ENCODE measurements at places on chromosomes 1 and 21. TPM values are rescaled to one million over a fixed set of nuclear protein-coding genes. Genes with fewer than 3 reads are reported as not detected.

Gene PHC2
- total RNA-seq, result 221 TPM

Gene FLG2
- not detected for total RNA-seq

Gene BRINP3
- total RNA-seq, result 34.1 TPM

Gene ALG14
- total RNA-seq, result 0.83 TPM

Gene SELL
- 1.0 TPM for total RNA-seq

Gene CDK18
- 10.7 TPM for total RNA-seq

Gene KIF26B
- 0.83 TPM for total RNA-seq

Gene AHDC1
- total RNA-seq, result 54.3 TPM

Gene ADAMTSL4
- total RNA-seq, result 55.5 TPM

Gene TNNT2
- total RNA-seq, result not detected

Gene ARMH1
- 0.26 TPM for total RNA-seq

GRCh38 chr1:101205457-101205856 lies 31.4 kb upstream of the S1PR1 start:
- no peak for DNase-seq

DNA sequence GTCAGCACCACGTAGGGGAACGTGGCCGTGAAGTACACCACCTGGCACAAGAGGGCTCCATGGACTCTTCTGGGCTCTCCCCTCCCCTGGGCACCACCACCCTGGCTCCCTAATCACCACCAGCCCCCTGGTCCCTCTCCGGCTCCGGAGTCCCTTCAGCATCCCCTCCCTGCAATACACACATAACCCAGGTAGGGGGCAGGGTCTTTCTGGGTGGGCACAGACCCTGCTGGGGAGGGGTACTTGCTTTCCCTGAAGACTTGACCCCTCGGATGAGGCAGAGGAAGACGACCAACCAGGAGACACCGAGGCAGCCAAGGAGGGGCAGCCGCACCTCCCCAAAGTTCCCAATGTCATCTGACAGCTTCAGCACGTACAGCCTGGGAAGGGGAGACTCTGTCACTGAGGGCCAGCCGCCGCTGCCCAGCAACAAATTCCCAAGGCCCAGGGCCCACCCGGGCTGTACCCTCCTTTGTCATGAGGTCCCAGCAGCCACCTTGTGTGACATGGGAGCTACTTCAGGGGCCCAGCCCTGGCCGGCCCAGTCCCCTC lies 11.3 kb downstream of the CCDC24 start:
- DNase-seq, result no peak

- no peak for DNase-seq
Measured at GRCh38 chr1:230242326-230242725, 175.3 kb downstream of the GALNT2 start.

DNA sequence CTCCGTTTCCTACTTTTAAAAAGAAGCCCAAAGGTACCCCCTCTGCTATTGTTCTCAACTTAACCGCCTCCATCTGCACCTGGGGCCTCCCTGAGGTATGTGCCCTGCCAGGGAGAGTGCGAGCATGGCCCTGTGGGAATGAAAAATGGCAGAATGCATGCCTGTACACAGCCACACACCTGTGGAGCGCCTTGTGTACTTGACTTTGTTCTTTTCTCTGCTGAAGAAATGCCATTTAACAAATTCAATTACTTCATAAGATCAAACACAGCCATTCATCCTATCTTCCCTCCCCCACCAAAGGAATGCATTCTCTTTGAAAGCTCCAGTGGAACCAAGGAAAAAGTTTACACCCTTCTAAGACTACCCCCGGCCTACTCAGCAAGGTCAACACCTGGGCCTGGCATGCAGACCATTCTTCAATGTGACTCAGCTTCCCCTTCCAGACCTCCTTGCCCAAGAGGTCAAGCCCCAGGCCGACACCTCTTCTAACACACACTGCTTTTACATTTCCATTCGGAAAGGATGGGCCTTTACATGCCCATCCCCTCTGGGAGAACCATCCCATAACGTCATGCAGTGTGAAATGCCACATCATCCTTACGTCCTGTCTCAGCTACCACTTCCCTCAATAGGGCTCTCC lies 123.7 kb downstream of the SMYD2 start:
- no peak for DNase-seq

DNA sequence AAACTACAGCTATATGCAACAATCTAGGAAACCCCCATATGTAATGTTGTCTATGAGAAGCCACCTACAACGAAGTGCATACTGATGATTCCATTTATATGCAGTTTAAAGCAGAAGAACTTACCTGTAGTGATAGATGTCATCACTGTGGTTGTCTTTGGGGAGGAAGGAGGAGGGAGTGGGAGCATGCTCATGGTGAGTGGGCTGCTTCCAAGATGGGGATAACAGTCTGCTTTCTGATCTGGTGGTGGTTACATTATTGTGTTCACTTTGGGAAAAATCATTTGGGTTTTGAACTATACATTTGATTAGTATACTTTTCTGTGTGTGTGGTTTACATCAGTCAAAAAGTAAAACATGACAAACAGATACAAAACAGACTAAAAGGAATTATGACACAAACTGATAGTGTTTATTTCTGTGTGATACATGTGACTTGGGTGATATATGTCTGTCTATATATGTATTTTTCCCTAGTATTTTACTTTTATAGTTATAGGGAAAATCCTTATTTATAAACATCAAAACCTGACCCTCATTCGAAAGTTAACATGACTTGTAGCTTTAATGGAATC lies 184.7 kb downstream of the VPS13D start:
- no peak for DNase-seq

- no peak for DNase-seq
Measured at GRCh38 chr1:15425958-15426357, 12.3 kb upstream of the CTRC start.

- DNase-seq, result no peak
Measured at GRCh38 chr21:42118901-42119300, 47.8 kb downstream of the UMODL1 start.

GRCh38 chr1:79777481-79778219 lies 771.1 kb upstream of the ADGRL4 start:
- no peak for DNase-seq

- DNase-seq, result no peak
Measured at GRCh38 chr21:17901458-17902079, 82.4 kb upstream of the C21orf91 start.

GRCh38 chr1:19462781-19463503 lies 22.4 kb downstream of the CAPZB start:
- DNase-seq, result no peak

DNA sequence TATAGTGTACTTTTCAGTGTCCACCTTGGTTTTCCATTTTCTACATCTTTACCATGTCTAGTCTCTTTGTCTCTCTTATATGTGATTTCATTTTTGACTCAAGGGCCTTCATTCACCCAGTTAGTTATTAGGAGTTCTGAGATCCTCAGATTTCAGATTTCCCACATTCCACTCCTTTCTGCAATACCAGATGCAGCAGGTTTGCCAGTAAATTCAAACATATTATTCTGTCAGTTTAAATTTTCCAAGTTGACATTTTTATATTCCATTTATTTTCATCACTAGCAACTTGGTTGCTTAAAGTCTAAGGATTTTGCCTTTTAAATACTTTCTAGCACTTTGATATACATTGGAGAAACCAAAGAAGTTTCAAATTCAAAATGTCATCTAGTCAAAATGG lies 42.4 kb downstream of the ABL2 start:
- no peak for DNase-seq

- DNase-seq, result peak; percentile 78
Measured at GRCh38 chr1:29639156-29639736, 402.9 kb downstream of the PTPRU start.

DNA sequence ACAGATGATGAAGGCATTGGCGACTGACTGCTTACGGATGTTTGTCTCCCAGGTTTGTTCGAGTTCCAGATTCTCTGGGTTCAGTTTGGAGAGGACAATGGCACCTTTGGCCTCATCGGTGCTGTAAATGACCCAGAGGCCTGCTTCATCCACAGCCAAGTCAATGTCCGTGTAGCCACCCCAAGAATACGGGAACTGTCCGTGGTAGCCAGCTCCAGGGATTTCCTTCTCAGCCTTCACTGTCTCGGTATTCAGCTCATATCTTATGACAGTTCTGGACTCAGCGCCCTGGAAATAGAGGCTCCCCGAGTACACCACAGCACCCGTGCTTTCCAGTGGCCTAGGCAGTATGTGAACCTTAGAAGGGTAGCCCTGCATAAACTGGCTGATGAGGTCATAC lies 14.1 kb downstream of the MYOCOS start:
- DNase-seq, result no peak

GRCh38 chr21:41976611-41977010 lies 22.8 kb upstream of the C2CD2 start:
- DNase-seq, result peak; percentile 74

GRCh38 chr1:173476197-173476664 lies 904 bp upstream of the PRDX6 start:
- no peak for DNase-seq

DNA sequence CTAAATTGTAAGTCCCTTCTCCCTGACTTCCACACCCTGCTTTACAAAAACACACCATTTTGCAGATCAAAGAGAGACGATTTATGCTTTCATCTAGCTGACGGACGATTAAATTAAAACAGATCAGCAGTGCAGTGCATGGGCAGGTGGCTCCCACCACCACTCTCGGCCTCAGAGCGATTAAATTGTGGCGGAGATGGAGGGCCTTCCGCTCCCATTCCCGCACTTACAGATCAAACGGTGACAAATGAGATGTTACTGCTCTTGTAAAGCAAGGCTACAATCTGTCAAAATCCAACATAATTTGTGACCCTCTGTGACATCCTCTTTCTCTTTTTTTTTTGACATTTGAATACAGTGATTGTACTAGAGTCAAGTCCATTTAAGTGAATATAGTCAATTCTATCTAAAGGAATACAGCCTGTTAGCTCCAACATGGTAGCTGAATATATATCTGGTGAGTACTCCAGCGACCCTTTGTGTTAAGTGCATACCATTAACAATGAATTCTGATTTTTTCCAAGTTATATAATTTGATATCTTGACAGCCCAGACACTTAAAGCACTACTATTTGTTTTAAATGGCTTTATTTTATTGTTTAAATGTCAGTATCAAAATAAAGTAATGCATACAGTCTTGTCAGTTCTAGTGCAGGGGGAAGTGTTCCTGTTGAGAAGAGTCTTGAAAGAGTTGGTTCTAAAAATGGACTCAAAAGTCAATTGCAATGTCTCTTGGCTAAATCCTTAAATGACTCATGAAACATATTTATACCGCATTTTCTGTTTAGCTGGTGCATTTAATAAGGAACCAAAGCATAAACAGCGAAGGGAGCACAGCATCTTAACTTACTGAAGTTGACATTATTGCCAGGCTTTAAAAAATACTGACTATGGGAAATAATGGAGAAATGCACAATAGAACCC lies 109.0 kb downstream of the ESRRG start:
- DNase-seq, result no peak

- DNase-seq, result peak; percentile 3
Measured at GRCh38 chr1:51264451-51264850, 28.4 kb downstream of the RNF11 start.

GRCh38 chr1:178940068-178940765 lies 69.3 kb upstream of the ANGPTL1 start:
- DNase-seq, result peak; percentile 55

DNA sequence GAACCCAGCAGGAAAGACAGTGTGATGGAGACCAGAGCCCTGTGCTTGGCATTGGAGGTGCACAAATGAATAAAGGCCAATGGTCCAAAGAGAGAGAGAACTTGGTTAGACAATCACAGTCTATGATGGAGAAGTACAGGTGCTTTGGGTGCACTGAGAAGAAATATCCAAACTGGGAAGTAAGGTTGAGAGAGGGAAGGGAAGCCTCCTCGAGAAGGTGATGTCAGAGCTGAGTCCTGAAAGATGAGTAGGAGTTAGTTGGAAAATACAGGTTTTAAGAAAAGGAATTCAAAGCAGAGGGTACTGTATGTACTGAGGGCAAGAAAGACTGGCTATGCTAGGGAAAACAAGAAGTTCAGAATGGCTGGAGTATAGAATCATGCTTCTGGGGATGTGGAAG lies 94.1 kb upstream of the CD53 start:
- DNase-seq, result no peak

DNA sequence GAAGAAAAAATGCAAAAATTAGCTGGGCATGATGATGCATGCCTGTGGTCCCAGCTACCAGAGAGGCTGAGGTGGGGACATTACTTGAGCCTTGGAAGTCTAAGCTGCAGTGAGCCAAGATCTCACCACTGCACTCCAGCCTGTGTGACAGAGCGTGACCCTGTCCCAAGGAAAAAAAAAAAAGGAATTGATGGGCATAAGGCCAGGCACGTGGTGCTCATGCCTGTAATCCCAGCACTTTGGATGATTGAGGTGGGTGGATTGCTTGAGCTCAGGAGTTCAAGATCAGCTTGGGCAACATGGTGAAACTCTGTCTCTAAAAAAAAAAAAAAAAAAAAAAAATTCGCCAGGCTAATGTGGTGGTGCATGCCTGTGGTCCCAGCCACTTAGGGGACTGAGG lies 55.8 kb upstream of the ATP2B4 start:
- no peak for DNase-seq

DNA sequence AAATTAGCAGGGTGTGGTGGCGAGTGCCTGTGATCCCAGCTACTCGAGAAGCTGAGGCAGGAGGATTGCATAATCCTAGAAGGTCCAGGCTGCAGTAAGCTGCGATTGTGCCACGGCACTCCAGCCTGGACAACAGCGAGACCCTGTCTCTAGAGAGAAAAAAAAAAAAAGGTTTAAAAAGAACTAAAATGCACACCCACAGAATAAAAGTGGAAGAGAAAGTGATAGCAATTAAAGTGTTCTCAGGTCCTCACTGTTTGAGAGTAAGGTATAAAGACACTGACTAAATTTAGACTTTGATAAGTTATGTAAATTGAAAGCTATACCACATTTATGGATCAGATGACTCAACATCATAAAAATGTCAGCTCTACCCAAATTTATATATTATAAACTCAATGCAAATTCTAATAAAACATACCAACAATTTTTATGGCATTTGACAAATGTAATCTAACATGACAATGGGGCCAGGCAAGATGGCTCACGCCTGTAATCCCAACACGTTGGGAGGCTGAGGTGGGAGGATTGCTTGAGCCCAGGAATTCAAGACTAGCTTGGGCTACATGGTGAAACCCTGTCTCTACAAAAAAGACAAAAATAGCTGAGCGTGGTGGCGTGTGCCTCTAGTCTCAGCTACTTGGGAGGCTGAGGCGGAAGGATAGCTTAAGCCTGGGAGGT lies 11.8 kb downstream of the ZBTB17 start:
- DNase-seq, result no peak

DNA sequence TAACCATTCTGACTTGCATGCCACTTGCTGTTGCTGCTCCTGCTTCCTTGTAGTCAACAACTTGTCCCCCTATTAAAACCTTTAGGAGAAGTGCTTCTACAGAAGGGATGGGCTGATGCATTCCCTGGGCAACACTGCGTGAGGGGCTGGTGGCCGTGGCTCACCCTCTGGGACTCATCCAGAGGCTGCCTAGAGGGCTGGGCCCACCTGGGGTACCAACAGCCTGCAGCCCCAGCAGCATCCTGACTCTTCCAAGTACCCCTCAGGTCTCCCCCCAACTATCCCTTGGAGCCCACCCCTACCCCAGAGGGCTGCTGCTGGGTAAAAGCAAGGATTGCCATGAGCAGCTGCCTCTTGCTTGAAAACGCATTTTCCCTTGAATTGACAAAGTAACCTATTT lies 34.7 kb upstream of the LHX4 start:
- DNase-seq, result no peak

- DNase-seq, result no peak
Measured at GRCh38 chr1:71071720-71072119, 9.1 kb downstream of the ZRANB2 start.
